ENCODE measurements at places on chromosomes 11 and 22.

- no peak for DNase-seq
These were observed 7.4 kb downstream of the CBX6 start for GRCh38 chr22:38864361-38865191.

DNA sequence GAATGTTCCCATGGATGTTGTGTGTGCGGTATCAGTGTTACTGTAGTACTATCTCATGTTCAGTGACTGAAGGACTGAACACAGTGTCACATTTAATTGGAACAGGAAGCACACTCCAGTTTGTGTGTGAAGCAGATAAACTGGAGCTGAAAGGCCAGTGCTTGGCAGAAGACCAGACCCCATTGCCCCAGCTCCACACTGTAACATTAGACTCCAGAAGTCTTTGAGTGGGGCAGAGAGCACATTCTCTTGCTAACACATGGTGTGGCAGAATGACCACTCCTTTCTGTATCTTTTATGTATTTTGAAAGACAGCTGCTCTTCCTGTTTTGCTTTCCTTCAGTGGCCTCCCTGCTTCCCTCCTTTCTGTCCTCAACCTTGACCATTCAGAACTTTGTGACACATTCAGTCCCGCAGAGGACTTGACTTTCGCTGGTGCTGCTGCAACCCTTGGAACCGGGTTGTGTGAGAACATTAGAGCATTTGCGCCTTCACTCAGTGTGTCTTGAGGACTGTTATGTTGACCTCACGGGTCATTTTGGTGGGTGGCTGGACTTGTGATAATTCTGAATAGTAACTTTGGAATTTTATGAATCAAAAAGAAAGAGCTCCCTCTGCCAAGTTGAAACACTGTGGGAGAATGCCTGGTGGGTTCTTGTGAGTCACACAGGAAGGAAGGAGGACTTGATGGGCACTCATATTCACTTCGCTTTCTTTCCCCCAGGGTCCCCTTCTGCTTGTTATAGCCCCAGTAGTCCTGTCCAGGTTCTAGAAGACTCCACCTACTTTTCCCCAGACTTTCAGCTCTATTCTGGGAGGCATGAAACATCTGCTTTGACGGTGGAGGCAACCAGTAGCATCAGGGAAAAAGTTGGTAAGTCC is 26.4 kb downstream of the AMOTL1 start:
- peak; percentile 99 for DNase-seq

DNA sequence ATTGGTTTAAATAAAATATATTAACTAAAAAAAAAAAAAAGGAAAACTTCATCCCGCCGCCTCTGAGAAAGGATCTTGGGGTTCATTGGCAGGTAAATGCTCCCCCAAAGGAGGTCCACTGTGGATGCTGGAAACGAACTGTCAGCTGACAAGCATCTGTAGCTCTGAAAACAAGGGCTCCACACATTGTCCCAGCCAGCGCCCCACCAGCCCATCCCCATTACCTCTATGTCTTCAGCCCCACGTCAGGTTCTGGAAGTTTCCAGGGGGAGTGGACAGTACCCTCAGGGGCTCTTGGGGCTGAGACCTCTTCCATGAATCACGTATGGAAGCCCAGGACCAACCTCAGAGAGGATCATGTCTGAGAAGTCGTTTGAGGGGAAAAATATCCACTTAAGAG is 66.4 kb upstream of the WNT7B start:
- no peak for DNase-seq

- DNase-seq = peak; percentile 50
These were observed 100.0 kb downstream of the AMBRA1 start for GRCh38 chr11:46493791-46494190.

Measured in astrocyte (in vitro differentiated cells and primary cell).